ENCODE measurements at places on chromosomes 7 and 10.

DNA sequence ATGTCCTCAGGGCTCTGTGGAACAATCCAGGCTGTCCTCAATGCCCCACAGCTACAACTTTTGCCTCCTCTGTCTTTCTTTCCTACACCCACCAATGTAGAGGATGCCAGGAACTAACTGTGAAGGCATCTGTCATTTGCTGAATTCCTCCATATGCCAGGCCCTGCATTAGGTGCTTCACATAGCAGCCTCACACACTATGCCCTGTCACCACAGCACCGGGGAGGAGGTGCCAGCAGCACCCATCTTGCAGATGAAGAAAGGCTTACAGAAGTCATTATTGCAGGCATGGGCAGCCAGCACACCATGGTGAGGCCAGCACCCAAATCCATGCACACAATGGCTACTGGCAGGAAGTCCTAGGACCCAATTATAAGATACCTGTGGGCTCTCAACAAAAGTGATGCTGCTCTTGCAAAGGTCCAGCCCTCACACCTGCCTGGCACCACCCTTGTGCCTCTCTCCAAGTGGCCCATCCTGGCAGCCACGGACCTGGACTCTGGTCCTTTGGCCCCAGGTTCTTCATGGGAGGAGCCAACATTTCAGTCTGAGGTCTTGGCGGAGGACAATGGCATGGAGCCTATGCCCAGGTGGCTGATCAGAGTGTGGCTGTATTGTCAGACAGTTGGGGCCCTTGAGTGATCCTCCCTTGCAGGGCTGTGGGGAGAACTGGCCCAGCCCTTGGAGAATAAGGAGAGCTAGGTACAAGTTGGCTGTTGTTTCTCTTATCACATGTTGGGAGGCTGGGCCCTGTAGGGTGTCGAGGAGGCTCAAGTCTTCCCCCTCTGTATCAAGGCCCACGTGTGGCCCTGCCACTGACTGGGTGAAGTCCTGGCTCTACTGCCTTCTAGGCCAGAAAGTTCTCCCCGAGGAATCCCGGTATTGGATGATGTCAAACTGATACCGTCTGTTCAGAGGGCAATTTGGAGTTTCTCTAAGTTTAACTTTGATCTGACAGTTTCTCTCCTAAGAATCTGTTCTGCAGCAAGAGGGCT, 14.4 kb upstream of the MYL7 start:
- DNase-seq, result no peak

GRCh38 chr10:79407423-79407796, 38.0 kb downstream of the ZCCHC24 start:
- no peak for DNase-seq

DNA sequence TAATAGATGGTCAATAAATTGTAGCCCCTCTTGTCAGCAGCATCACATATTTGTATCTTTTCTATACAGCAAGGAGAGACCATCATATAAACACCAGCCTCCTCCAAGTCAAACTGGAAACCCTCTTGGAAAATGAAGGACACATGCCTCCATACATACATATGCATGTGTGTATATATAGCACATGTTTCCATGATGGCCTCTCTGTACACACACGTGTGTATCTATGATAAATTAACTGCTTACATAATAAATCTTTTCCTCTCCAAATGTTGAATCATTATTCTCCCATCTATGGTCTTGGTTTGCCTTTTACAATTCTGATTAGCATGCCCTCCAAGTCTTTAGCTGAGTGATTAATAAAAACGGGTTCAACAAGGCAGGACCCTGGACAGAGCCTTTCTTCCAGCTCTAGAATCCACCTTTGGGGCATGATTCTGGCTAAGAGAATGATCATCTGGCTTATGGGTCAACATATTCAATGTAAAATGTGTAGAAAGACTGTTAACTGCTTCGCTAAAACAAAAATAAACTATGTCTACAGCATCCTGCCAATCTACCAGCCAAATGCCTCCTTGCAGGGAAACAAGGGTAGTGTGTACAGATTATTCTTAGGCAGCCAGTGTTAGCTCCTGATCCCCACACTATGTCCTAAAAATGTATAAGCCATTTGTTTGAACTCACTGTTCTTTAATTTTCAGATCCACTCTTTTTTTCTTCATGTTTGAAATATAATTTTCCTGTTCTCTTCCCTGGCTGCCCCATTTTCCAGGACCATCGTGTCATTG, 70.0 kb downstream of the CRTAC1 start:
- no peak for DNase-seq

- no peak for DNase-seq
Measured at GRCh38 chr10:85222300-85222699, 893.9 kb downstream of the CCSER2 start.

DNA sequence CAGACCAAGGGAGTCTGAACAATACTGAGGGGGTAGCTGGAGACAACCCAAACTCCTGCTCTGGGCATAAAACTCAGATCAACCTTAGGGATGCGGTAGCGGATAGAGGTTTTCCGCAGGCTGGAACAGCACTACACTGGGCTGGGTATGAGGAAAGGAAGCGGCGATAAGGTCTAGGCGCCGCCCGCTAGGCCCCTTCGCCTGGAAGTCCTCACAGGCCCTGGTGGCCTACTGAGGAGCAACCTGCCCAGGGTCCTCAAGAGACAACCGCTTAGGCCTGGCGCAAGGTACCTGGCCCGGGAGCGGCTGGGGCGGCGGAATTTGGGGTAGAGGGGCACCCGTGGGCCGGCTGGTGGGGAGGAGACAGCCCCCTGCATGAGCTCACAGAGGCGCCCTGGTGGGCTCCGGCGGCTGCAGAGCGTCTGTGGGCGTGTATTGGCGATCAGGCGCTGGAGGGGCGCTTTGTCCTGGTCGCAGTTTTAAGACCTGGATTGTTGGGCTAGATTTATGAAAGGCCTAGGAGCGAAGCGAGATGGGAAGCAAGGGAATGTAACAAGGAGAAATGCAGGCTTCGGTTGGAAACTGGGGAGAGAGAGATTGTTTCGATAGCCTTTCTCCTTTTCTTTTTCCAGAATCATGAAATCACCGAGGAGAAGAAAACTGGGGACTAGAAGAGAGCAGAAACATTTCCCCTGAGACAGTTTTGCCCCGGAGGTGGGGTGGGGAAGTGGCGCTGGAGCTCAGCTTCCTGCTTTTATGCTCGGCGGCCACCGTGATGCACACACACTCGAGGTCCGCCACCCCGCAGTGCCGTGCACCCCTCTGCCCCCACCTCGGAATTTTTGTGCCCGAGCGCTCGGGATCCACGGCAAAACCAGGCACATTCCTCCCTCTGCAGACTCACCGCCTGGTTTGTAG, 2.4 kb upstream of the NKX2-3 start:
- no peak for DNase-seq

- DNase-seq, result no peak
Measured at GRCh38 chr7:138843632-138844580, 45.9 kb upstream of the ATP6V0A4 start.
